ENCODE measurements at places on chromosomes 3 and 15.

- no peak for DNase-seq
Observed at GRCh38 chr3:51709004-51709420, 2.1 kb downstream of the GRM2 start.

- no peak for DNase-seq
Observed at GRCh38 chr3:17044855-17045254, 160.1 kb downstream of the PLCL2 start.

GRCh38 chr3:153974614-153975013 lies 146.6 kb upstream of the ARHGEF26 start:
- no peak for DNase-seq

GRCh38 chr15:38682861-38683260 lies 118.2 kb upstream of the RASGRP1 start:
- DNase-seq: no peak

DNA sequence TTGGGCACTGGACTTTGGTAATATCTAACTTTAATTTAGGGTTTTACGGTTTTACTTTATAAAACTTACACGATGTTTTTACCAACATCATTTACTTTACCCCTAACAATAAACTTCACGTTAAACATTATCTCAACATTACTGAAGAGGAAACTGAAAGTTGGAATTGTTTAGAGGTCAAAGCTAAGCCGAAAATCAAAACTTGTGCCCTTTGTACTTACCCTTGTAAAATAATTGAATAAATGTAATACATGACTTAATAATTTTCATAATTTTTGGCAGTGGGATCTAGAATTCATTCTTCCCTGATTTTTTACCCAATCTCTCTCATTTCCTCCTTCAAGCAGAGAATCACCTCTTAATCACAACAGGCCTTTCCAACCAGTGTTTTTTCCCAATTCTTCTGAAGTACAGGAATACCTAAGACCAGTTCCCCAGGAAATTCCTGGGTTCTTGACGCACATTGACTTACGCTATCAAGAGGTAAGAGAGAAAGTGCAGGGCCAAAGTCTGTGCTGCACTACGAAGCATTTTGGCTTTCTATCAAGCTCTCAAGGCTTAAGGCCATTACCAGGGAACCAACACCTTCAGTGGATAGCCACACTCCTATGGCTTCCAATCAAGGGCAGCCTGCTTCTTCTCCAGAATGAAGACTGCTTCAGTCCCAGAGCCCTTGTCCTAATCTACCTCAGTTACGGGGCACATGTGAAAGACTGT lies 11.9 kb upstream of the SEMA6D start:
- DNase-seq: no peak

- DNase-seq: no peak
Observed at GRCh38 chr3:77191640-77192039, 151.7 kb downstream of the ROBO2 start.

DNA sequence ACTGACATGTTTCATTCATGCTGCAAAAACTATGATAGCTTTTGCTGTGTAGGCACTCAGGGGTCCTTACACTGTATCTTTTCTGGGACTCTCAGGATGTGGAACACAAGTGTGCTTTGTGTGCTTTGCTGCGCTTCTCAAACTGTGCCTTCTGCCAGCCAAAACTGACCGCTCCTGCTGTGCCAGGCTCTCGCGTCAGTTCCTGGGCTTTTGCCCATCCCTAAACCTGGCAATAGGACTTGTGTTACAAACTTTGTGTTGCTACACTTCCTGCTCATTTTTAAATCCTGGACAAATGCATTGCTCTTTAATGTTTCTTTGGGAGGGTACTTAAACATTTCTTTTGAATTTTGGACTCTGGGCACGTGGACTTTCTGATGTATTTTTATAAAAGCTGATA lies 60.3 kb downstream of the DIPK2A start:
- peak; percentile 59 for DNase-seq

- DNase-seq: no peak
Observed at GRCh38 chr15:88818920-88819319, 15.7 kb downstream of the ACAN start.

DNA sequence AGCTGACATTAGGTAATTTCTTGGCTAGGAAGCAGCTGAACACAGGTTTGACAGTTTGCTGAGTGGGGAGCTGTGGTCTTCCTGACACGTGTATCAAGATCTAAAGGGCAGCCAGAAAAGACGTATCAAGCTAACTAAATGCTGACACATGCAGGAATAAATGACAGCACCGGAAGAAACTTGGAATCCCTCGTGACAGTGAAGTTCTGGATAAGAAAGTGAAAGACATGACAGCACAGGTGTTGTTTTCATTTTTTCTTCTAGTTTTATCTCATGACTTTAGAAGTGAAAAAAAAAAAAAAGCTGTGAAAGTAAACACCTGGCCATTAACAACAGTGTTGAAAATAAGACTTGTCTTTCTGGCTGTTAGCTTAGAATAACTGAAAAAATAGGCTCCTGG lies 48.7 kb downstream of the FGF7 start:
- no peak for DNase-seq

DNA sequence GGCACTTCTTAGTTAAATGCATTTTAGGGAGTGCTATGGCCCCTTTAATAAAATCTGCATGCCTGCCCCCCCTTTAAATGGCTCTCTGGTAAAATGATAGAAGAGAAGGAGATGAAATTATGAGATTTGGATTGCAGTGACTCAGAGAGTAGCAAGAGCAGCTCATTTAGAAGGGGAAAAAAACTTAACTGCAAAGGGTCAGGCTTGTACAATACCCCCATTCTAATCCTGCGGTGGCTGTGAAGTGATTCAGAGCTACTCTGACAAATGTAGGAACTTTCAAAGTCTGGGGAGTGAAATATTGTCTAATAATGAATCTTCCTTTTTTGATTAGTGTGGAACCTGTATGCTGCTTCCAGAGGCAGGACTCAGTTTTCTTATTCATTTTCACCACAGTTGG lies 44.1 kb upstream of the TBC1D23 start:
- peak; percentile 10 for DNase-seq

DNA sequence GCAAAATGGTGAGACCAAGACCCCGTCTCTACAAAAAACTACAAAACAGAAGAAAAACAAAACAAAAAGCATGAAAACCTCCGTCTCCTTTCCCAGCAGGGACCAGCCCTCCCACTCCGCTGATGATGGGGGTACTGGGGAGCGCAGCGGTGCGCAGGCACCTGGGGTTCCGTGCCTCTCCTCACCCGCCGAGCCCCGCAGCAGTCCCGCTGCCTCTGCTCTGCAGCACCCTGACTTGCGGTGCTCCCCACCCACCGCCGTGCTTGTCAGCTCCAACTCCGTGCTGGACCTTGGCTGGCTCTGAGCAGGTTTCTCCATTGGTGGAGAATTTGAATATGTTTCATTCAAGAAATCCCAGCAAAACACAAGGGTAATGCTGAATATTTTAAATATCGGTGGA lies 46.7 kb upstream of the ATP10A start:
- no peak for DNase-seq

DNA sequence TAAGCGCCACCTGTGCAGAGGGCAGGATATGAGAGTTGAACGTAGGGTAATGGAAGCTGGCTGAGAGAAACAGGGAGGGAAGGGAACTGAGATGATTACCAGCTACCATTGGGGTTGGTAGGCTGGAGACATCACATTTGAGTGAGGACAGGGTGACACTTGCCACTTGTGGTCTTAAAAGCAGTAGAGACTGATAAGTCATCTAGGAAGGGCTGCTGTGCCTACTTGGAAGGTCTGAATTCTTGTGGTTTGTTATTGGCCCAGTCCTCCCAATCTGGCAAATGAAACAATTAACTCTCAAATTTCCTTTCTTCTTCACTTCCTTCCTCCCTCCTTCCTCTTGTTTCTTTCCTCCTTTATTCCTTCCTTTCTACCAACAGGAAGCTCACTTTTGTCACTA lies 46.8 kb downstream of the COL6A5 start:
- no peak for DNase-seq

DNA sequence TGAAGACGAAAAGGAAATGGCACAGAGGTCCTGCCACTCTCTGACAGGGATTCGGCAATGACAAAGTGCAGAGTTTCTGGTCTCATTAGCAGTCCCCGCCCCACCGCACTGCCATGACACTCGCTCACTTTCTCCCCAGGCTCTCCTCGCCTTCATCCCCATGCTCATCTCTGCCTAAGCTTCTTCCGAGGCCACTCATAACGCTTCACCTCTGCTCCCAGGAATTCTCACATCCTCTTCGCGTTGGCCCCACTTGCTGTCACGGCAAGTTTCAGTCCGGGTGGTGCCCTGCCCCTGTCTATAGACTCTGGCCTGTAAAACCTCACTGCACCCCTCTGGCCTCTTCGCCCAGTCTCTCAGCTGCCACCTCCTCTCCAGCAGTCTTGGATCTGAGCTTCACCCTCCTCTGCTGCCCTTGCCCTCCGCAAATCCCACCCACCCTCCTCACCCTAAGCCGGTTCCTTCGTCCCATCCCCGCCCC lies 654 bp downstream of the RUBCN start:
- no peak for DNase-seq

DNA sequence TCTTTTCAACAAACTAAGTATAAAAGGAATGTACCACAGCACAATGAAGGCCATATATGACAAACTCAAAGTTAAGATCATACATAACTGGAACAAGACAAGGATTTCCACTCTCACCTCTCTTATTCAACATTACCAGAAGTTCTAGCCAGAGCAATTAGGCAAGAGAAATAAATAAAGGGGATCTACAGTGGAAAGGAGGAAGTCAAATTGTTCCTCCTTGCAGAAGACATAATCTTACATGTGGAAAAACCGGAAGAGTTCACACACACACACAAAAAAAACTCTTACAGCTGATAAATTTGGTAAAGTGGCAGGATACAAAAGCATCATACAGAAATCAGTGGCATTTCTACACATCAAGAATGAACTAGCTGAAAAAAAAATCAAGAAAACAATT lies 277.9 kb downstream of the MCTP2 start:
- DNase-seq: no peak

- DNase-seq: no peak
Observed at GRCh38 chr15:82552861-82553260, 12.6 kb upstream of the RPS17 start.

Measured in cardiac fibroblast (primary cell).